ENCODE measurements at places on chromosomes 3 and 15.

- DNase-seq, result no peak
Observed at GRCh38 chr3:135081856-135082434, 286.9 kb downstream of the EPHB1 start.

DNA sequence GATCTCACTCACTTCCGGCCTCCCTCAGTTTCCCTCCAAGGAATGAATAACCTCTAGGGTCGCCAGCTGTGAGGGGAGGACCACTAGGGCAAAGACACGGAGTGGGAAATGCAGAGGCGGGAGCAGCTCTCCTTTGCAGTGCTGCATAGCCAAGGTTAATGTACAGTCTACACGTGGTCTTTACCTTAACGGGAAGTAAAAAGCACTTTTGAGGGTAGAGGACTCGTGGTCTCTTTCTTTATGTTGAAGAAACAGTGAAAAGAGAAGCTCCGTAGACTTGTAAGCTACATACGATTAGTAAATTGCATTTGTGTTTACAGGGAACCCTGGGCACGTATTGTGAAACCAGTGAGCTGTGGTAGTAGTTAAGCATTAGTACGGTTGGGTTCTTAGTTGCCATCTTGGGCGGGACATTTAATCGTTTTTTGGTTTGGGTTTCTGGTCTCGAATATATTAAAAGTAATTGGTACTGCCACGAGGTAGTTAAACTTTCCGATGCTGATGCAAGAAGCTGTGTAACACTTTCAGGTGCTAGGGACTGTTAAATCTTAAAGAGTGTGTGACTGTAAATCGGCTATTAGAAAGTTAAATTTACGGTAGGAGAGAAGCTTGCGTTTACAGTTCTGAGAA lies 828 bp downstream of the U2SURP start:
- DNase-seq, result no peak

DNA sequence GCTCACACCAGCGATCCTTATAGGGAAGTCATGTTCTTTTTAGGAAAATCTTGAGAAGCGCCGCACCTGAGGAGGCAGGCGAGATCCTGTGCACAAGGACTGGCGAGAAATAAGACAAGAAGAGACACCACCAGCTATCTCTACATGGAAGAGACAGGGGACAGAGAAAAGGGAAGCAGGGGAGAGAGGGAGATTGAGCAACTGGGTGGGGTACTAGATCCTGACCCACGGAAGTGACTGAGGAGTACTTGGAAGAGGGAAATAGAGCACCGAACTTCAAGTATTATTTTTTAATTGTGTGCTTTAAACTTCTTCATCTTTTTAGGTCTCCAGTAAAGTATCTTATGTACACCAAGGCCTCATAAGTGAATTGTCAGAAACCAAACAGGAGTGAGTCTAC lies 742.0 kb upstream of the LMCD1 start:
- DNase-seq, result no peak

GRCh38 chr15:54803134-54803808 lies 393.5 kb downstream of the RSL24D1 start:
- no peak for DNase-seq

DNA sequence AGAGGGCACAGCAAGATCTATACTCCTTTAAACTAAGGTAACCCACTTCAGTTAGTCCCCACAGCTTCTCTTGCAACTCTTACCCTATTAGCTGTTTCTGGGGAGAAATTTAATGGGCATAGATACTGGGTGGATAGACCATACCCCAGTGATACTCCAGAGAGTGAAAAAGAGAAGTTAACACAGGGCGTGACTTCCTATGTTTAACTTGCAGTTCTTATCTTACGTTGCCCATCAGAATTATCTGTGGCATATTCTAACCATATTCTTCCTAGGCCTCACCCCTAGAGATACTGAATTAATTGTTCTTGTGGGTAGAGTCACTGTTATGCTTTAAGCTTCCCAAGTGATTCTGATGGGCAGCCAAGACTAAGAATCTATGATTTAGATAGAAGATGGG lies 485.4 kb upstream of the TPRG1 start:
- no peak for DNase-seq

GRCh38 chr3:55854494-55854893 lies 367.4 kb upstream of the WNT5A start:
- DNase-seq, result no peak

- DNase-seq, result no peak
Observed at GRCh38 chr15:100570735-100571313, 31.2 kb downstream of the LINS1 start.

DNA sequence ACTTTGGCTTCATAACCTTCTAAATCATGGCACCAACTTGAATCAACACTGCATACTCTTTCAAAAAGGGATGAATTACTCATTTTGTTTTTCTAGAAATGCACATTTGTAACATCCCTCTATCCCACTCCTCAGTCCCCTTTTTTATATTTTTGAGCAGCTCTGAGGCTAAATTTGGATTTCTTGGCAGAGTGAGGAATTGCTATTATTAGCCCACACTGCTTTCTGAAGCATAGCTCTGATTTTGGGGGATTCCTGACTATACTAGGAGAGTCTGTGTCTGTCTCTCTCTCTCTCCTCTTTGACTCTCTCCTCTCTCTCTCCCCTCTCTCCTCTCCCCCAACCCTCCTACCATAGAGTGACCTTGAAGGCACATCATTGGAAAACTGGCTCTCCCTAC lies 76.6 kb downstream of the RBPMS2 start:
- DNase-seq, result no peak

GRCh38 chr15:35986191-35986721 lies 440.3 kb upstream of the DPH6 start:
- DNase-seq, result no peak

- DNase-seq, result peak; percentile 84
Observed at GRCh38 chr3:47475570-47476329, at the start of gene SCAP. Gene SCAP, minus strand, starts transcription at chr3:47475941. Its CDS starts 32,948 bp downstream, at chr3:47442993.

DNA sequence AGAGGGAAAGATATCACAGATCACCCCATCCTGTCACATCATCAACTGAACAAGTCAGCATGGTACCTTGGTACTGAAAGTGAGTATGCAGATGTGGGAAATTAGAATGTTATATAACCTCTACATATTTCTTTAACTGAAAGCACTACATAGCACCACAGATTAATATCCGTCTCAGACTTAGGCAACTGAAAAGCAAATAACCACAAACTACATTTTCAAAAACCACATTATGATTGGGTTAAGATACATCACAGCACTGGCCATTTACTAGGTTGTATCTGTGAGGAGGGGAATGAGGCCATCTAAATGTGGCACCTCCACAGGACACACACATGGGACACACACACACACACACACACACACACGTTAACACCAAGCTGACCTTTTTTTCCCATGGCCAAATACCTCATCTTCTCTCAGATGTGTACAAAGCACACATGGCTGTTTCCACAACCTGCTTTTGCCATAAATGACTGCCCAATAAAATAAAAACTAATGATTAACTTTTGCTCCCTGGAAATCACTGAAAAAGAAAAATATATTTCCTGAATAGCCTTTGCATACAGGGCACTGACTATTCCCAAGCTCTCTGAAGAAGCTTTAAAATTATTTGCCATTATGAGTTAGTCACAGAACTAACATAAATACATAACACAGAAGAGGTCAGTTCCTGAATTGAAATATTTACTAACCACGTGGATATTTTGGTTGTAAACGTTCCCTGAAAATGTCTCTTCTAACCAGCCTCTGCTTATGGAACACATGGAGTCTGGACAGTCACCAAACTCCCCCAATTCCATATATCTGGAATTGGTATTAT lies 60.1 kb downstream of the SUMF1 start:
- no peak for DNase-seq

DNA sequence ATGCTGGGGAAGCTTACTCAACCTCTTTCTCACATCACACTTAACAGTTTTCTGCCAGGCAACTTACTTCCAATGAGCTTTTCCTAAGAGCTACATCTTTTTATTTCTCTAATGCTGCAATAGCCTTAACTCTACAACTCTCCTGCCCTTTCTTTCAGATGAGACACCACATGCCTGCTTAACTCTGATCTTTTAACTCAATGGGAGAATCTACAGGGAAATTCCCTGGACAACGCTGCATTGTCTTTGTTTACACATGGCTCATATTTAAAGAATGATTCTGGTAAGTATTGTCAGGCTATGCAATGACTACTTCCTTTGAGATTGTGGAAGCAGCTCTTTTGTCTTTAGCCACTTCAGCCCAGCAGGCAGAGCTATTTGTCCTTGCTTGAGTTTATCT lies 353.1 kb upstream of the BCHE start:
- DNase-seq, result no peak

GRCh38 chr3:159149633-159150032 lies 347.8 kb downstream of the MFSD1 start:
- no peak for DNase-seq

DNA sequence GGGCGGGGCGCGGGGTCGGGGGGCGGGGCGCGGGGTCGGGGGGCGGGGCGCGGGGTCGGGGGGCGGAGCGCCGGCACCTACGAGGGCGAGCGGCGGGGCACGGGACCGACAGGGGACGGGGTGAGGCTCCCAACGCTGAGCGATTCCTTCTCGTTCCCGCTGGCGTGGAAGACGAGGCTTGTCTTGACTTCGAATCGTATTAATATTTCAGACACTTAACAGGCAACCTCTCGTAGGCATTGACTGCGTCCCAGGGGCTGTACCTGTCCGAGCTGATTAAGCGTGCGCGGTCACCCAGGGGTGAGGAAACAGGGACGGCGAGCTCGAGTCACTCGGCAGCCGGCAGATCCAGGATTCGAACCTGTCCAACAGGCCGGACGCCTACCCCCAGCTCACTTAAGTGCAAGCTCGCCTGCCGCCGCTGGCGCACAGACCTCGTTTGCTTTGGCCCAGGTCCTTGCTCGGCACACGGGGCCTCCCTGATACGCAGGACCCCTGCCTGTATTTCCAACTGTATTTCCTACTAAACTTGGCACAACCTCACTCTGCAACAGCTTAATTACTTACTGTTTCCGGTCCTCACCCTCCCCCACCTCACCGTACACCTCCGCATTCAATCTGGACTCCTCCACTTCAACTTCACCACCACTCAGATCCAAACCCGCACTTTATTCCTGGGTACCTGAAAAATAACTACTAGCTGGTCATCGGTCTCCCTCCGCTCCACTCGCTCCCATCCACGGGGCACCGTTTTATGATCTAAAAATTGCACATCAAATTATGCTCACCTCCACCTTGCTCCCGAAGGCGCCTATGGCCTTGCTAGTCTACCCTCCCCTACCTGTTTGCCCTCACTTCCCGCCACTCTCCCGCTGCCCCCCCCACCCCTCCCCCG lies 722 bp upstream of the ZXDC start:
- peak; percentile 60 for DNase-seq

GRCh38 chr15:36601952-36602351 lies 22.5 kb downstream of the CDIN1 start:
- DNase-seq, result no peak

- no peak for DNase-seq
Observed at GRCh38 chr15:57675481-57676181, 30.9 kb upstream of the POLR2M start.

DNA sequence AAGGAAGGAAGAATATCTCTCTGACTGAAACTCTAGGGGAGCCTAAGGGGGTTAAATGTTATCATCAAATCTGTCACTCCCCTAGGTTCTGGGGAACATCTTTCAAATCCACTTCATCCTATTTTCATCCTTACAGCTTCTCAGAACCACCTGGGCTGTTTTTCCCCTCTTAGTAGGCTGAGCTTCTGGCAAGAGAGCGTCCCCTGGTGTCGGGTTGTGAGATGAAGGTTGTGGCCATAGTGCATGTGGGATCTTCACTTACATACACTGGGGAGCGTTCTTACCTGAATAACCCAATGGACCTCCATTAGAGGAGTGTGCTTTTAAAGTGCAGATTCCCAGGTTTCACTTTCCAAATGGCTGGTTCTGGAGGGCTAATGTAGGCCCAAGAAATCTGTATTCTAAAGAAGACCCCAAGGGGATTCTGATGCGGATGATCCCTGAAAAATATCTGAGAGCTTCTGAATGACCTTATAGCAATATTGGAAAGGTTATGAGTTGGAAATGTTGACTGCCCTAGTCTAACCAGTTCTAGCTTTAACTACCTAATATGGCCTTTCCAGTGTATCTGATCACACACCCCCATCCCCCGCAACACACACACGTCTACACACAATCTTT lies 663.7 kb downstream of the AGBL1 start:
- no peak for DNase-seq

- DNase-seq, result no peak
Observed at GRCh38 chr15:65370885-65371284, 6.9 kb downstream of the IGDCC3 start.

DNA sequence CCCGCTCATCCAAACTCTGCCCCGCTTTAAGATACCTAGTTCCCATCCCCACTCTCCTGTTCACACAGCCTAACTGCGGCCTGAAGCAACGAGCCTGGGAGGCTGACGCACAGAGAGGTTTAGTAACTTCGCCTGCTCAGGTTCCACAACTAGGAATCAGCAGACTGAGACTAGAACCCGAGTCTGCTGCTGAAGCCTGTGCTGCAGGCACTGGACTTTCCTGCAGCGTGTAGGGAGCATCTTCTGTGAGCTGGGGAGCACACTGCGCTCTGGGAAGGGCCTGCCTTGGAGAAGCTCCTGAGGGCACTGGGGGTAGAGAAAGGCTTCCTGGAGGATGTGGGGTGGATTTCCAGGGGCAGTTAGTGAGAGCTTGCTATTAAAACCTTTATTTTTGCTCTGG lies 4.8 kb upstream of the MAP6D1 start:
- no peak for DNase-seq

DNA sequence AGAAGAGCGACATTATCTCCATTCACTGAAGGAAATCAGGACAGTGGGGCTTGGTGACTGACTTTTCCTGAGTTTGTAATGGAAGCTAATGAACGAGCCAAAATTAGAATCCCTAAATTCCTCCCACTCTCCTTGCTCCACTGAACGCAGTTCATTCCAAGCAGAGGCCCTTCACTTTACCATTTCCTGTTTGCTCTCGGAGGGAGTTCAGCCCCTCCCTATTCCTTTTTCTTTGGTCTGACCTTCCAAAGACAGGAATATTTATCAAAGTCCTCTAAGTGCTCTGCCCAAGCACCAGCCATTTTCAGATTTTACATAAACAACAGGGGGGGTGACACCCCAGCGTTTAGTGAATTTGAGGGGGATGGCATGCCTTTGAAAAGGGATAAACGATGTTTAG lies 24.0 kb upstream of the PTPRG start:
- DNase-seq, result no peak
